Activated T-helper 1 cell treated with anti-CD3 and anti-CD28 coated beads, Interleukin-2, amount 50 U/mL, for 16 hours (primary cell): ENCODE measurements at places on chromosomes 1 and 21.

GRCh38 chr1:224996266-224996665 is 66.8 kb downstream of the DNAH14 start:
- no peak for DNase-seq

DNA sequence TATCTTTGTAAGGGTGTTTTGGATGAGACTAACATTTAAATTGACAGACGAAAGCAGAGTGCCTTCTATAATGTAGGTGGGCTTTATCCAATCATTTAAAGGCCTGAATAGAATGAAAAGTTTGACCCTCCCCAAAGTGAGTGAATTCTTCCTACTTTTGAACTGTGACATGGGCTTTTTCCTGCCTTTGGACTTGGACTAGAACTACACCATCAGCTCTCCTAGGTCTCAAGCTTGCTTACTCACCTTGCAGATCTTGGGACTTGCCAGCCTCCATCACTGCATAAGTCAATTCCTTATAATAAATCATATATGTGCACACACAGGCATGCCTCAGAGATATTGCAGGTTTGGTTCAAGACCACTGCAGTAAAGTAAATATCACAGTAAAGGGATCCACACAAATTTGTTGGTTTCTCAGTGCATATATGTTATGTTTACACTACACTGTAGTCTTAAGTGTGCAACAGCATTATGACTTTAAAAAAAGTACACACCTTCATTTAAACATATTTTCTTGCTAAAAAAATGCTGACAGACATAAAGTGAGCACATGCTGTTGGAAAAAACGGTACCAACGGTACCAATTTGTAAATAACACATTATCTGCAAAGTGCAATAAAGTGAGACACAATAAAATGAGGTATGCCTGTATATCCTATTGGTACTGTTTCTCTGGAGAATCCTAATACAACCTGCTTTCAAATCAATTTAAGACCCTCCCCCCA is 51.6 kb upstream of the ATF3 start:
- no peak for DNase-seq

GRCh38 chr1:21935393-21935804 is 1.7 kb downstream of the HSPG2 start:
- DNase-seq = no peak

GRCh38 chr1:112554411-112554810 is 45.6 kb downstream of the WNT2B start:
- DNase-seq = no peak

- DNase-seq = no peak
Observed at GRCh38 chr21:45042664-45043161, 31.7 kb upstream of the ADARB1 start.

DNA sequence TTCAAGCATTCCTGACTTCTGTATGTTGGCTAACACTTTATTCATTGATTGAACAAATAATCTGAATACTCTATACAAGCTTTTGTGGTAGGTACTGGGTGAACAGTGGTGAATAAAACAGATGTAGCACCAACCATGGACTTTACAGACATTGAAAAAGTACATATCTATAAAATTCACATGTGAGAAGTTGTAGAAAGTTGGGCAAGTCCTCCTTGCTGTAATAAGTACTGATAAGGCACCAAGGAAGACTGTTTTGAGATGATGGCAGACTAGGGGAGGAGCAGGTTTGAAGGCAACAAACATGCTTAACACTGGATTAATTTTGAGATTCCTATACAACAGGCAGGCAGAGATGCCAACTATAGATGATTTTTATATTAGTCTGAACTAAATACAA is 42.4 kb downstream of the RNF2 start:
- DNase-seq = no peak

GRCh38 chr1:167328816-167329483 is 108.3 kb downstream of the POU2F1 start:
- no peak for DNase-seq

DNA sequence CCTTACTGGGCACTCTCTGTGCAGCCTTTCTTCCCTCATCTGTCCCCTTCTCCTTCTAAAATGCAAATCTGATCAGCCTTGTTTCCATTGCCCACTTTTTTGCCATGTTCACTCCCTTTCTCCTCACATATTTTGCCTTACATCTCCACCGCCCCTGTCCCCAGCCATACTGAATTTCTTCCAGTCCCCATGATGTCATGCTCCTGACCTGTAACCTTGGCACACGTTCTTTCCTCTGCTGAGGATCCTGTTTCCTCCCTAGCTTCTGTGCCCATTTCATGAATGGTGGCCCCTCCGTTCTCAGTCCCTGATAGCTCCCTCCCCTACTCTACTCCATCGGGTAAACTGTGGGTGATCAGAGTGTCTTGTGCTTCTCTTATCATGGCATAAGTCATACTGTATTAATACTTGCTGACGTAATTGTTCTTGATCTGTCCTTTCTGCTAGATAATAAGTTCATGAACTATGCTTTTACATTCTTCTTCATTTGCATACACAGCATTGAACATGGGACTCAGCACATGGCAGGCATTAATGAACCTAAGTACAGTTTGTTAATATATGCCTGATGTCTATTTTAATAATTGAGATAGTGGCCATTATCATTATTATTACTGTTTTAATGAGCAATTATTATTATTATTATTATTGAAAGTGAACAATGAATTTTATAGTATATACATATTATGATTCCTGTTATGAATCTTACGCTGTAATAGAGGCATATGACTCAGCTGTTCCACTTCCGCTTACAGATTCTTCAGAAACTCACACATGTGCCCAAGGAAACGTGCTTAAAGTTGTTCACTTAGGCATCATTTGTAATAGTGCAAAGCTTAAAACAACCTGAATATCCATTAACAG is 28.5 kb downstream of the MAP3K21 start:
- no peak for DNase-seq

DNA sequence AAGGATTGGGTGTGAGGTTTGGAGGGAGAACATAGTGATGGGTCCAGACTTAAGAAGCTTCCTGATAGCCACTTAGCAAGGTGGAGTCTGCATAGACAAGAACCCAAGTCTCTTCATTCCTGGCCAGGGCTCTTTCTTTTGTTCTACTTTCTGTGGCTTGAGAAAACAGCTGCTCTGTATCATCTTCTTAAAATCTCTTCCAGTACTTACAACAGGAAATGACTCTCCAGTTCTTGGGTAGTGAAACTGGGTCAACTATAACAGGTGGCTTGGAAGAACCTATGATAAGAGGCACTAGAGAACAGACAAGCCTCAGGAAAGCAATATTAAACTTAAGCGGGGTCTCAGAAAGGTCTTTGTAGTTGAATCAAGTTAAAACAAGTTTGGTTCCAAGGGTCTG is 148.1 kb upstream of the USP24 start:
- DNase-seq = no peak

- DNase-seq = no peak
Observed at GRCh38 chr21:41610042-41610839, 102.3 kb upstream of the TMPRSS2 start.

- no peak for DNase-seq
Observed at GRCh38 chr1:204286831-204287421, 72.8 kb downstream of the PLEKHA6 start.

GRCh38 chr1:19251305-19252196 is at the start of the genes EMC1 and MRTO4:
TSS of gene EMC1 (minus strand) at chr1:19251524. CDS start at chr1:19251509, 15 bp downstream.
TSS of gene MRTO4 (plus strand) at chr1:19251805. CDS start at chr1:19251836, 31 bp downstream.
- DNase-seq = peak; percentile 82

- no peak for DNase-seq
Observed at GRCh38 chr1:15355968-15356625, 53.6 kb upstream of the EFHD2 start.

- DNase-seq = no peak
Observed at GRCh38 chr1:96234299-96234698, 487.3 kb upstream of the PTBP2 start.

GRCh38 chr1:169902751-169903150 is 9.1 kb upstream of the SCYL3 start:
- DNase-seq = no peak

- no peak for DNase-seq
Observed at GRCh38 chr1:92916899-92917298, 44.4 kb downstream of the DIPK1A start.

GRCh38 chr1:208717525-208717924 is 473.3 kb upstream of the PLXNA2 start:
- no peak for DNase-seq

- no peak for DNase-seq
Observed at GRCh38 chr21:36461277-36461917, 18.5 kb downstream of the CLDN14 start.

DNA sequence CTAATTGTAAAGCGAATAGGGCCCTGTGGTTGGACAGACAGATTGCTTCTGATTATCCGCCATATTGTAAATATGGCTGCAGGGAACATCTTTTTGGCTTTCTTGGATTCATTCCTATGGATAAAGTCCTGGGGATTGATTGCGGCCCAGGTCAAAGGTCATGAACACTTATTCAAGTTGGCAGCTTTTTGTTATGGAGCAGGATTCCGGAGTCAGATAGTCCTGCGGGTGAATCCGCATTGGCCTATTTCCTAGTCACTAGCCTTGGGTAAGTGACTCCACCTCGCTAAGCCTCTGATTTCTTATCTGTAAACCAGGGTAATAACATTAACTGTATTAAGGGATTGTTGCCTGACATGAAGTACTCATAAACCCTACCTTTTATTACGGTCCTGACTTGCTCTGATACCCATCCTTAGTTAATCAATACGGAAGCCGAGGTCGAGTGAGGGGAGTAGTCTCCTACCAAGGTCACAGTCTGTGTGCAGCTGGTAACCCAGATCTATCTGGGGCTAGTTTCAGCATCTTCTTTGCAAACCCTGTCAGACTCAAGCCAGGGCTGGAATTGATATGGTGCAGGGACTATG is 31.7 kb downstream of the EDN2 start:
- DNase-seq = no peak

DNA sequence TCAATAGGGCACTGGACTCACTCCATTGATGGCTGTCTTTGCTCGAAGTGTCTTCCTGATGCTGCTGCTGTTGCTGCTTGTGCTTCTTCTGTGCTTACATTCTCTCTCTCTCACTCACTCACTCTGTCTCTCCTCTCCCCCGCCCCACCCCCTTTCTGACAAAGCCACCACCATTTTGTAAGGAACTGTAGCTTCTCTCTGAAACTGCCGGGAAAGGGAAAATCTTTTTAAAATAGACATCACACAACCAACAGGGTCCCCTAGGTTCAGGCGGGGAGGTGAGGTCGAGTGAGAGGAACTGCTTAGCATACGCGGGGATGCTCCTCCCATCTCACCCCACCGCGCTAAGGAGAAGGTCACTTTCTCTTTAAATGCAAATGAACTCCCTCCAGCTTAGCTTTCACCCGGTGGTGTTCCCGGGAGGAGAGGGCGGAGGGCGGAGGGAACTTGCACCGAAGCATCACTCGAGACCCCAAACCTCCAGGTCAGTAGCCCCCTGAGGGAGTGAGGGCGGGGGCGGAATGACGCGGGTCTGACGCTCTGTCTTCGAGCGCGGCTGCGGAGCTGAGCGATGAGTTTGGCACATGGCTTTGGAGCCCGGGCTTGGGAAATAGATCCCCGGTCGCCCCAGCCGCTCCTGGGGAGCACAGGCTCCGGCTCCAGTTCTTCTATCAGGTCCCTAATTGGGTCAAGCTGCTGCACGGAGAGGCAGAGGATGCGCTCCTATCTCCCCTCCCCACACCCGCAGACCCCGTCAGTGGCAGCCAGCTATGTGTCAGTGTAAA is at the start of gene CCDC28B:
CCDC28B (plus strand) TSS at position 370 of the 785 bp plus-strand sequence. CDS start 1,341 bp downstream, outside the sequence.
- no peak for DNase-seq

- no peak for DNase-seq
Observed at GRCh38 chr1:44808063-44808937, at the start of gene BTBD19. TSS of gene BTBD19 (plus strand) at chr1:44808523. CDS start at chr1:44808821, 298 bp downstream.

DNA sequence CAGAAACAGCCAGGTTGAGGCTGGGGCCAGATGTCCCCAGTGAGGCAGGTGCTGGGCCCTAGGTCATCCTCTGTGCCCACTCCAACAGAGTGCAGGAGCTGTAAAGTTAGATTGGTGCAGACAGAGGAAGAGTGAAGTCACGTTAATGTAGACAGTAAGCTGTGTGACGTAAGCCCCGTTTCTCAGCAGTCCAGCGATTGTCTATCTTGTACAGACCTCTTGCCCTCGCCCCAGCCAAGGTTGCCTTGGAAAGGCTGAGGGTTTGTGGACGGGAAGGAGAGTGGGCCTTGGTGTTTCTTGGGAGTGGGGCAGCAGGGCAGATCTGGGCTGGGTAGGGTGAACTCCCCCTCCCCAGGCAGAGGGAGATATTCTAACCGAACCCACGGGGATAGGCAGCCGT is 13.5 kb downstream of the FAAH start:
- no peak for DNase-seq

GRCh38 chr1:48889615-48890014 is 112.9 kb upstream of the BEND5 start:
- no peak for DNase-seq

DNA sequence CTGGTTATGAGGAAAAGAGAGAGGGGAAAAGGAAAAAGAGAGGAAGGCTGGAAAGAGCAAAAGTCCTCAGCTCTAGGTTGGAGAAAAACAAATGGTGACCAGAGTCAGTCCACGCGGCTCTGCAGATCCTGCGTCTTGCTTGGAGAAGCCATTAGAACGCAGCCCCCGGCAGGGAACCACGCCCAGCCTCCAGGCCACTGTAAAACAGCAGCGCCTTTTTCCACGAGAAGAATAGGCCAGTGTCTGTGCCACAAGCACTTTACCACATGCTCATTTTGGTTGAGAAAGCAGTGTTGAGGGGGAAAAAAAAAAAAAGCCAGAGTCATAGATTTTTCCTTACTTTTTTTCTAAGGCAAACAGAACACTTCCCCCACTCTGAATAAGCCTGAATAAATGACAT is 846.9 kb upstream of the ADAMTS5 start:
- no peak for DNase-seq

- no peak for DNase-seq
Observed at GRCh38 chr1:246781212-246781611, 57.0 kb downstream of the SCCPDH start.

GRCh38 chr1:198892065-198892464 is 253.2 kb downstream of the PTPRC start:
- DNase-seq = no peak

DNA sequence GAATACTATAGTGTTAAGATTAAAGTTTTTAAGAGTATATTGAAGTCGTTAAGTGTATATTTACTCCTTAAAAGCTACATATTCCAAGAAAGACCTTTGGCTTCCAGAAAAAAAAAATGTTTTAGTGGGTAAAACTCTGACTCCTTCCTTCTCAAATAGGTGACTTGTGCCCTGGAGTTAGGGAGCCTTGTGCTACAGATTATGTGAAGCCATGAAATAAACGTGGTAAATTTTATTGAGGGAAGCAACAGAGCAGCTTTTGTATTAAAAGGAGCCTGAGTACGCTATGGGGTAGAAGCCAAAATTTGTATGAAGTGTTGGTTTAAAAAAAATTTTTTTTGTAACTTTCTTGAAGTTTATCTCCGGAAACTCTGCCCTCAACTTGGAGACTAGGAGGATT is 994 bp downstream of the RO60 start:
- DNase-seq = no peak

- DNase-seq = no peak
Observed at GRCh38 chr1:24949331-24949881, 19.3 kb upstream of the RUNX3 start.

- DNase-seq = no peak
Observed at GRCh38 chr1:7954683-7955082, 6.8 kb upstream of the PARK7 start.

DNA sequence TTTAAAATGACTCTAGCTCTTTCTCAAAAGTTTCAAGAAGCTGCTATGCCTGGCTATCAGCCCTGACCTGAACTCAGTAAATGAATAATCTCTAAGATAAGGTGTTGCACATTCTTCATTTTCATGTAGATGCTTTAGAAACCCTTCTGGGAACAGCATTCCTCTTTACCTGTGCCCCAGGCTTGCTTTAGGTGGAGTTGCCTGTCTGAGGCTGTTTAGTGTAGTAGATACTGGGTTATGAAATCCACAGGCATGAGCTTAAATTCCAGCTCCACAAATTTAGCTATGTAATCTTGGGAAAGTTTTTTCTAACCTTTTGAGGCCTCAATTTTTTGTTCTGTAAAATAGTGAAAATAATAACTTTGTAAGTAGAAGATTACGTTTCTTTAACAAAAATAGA is 41.6 kb downstream of the ATP6V1G3 start:
- no peak for DNase-seq
